ENCODE measurements at places on chromosomes 6 and 20. TPM values are rescaled to one million over a fixed set of nuclear protein-coding genes. Genes with fewer than 3 reads are reported as not detected.

Gene ERGIC3
- total RNA-seq, result 286 TPM

Gene LGSN
- not detected for total RNA-seq

Gene SPDEF
- not detected for total RNA-seq

Gene C6orf141
- total RNA-seq, result 55.3 TPM

Gene SFT2D1
- total RNA-seq, result 62.1 TPM

Gene CCN5
- total RNA-seq, result 1.5 TPM

Gene SLPI
- not detected for total RNA-seq

Gene TRAPPC3L
- not detected for total RNA-seq

Gene IP6K3
- 0.22 TPM for total RNA-seq

Gene SAMD10
- total RNA-seq, result 0.87 TPM

Gene SLC23A2
- 11.2 TPM for total RNA-seq

Gene RSPO3
- 2.6 TPM for total RNA-seq

Gene WFDC11
- total RNA-seq, result not detected

Gene SCUBE3
- total RNA-seq, result 58.5 TPM

Gene CLVS2
- 0.12 TPM for total RNA-seq

Gene RSPH9
- total RNA-seq, result 1.2 TPM

Gene SLC32A1
- total RNA-seq, result not detected

Gene ENPP3
- total RNA-seq, result under 0.01 TPM

Gene FAM162B
- 14.1 TPM for total RNA-seq

Gene ULBP3
- total RNA-seq, result 9.9 TPM

Gene STXBP5
- total RNA-seq, result 110 TPM

Gene GUCA1A
- not detected for total RNA-seq

Gene SPATS1
- total RNA-seq, result not detected

Gene GPR63
- 0.44 TPM for total RNA-seq

Gene PCNA
- 268 TPM for total RNA-seq

Gene EDN3
- not detected for total RNA-seq

Gene RAET1L
- not detected for total RNA-seq

Gene MMS22L
- total RNA-seq, result 40.2 TPM

Gene CDSN
- not detected for total RNA-seq

Gene SIM1
- total RNA-seq, result not detected

Gene HDGFL1
- total RNA-seq, result not detected

Gene FGD2
- total RNA-seq, result not detected

All from uterine smooth muscle cell (primary cell).